ENCODE measurements at places on chromosomes 11 and 22.

DNA sequence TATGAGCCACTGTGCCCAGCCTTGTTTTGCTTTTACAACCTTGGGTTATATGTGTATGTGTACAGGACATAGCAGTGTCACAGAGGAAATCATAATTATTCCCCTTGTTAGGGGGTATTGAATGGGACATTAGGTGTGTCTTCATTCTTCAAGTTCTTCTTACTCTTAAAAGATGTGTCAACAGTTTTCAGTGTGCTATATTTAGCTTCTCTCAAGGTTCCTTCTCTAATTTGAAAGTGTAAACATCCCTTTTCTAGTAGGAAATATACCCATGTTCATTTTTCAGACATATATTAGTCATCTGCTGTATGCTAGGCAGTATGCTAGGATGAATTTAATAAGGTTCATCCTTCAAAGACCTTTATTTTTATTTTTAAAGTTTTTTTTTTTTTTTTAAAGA, 17.1 kb downstream of the PCF11 start:
- no peak for DNase-seq

DNA sequence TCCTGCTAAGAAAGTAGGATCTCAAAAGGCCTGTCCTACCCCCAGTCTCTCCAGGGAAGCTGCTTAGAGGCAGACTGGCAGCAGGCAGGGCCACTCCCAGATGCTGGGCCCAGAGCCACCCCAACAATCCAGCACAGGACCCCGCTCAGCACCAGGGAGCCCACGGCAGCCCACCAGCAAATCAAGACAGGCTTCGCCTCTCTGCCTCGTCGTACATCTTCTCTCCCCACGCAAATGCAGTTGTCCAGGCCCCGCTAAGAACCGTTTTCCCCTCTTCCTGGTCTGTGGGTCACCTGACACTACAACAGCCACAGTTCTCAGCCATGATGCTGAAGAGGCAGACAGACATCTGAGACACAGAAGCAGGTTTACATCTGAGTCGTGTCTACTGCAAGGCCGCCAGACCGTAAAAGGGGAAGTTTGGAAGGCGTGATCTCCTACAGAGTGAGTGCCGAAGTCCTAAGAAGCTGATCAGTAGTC, 51.1 kb downstream of the IGSF9B start:
- DNase-seq = no peak

DNA sequence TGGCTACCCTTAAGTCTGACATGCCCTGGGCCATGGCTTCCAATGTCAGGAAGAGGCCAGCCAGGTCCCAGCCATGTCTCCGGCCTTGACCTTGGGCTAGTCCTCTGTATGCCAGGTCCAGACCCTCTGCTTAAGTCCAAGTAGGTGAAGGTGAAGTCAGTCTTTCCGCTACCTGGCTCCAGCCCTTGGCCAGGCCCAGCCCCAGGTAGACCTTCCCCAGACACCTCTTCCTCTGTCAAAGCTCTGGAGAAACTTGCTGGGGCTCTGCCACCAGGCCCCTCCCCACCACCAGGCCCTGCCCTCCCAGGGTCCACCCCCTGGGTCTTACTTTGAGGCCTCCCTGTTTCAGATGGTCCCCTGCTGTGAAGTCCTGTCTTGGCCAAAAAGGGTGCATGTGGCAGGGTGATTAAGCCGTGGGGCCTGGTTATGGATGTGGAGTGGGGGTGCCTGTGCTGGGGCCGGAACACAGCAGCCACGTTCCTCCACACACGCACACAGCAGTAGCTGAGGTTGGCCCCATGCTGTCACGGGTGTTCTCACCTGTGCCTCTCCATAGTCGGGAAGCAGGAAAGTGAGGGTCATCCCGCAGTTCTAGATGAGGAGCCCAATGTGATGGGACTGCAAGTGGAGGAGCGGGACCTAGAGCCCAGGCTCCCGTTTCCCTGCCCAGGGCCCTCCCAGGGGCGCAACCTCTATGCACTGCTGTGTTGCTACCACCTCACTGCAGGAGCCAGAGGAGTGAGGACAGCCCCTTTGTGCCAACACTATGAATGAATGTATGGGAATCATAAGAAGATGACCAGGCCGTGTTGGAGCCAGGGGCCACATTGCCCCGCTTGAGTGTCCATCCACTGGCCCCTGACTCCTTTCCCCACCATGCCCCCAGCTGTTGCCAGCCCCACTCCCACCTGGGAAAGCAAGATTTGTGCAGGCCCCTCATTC, 72.2 kb downstream of the LINC01488 start:
- no peak for DNase-seq

DNA sequence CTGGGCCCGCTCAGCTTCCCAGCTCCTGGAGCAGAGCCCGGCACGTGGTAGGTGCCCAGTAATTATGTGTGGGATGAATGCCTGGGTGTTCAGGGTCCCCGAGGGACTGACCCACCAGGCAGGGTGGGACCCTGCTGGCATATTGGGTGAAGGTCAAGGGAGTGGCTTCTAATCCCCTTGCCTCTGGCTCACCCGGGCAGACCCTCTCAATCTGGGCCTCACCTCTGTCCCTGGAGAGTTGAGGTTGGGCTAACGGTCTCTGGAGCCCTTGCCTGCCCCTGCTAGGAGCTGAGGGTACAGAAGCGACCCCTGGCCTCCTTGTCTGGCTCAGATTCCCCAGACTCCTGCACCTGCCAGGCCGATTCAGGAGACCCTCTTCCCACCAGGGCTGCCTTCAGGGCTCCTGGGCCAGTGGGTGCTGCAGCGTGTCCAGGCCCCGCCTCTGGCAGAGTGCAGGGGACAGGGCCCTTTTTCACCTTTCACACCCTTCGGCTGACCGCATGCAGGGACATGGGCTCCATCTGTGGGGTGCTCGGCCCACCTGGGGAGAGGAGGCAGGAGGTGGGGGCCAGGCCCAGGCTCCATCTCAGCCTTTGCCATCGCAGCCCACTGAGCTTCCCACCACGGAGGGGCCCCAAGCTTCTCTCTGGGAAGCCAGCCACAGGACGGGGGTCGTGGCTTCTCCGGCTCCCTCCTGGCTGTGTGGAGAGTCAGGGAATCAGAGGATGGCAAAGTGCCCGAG, 3.8 kb upstream of the CTSD start:
- DNase-seq = no peak

GRCh38 chr11:106306942-106307341, 229.5 kb downstream of the AASDHPPT start:
- DNase-seq = no peak

DNA sequence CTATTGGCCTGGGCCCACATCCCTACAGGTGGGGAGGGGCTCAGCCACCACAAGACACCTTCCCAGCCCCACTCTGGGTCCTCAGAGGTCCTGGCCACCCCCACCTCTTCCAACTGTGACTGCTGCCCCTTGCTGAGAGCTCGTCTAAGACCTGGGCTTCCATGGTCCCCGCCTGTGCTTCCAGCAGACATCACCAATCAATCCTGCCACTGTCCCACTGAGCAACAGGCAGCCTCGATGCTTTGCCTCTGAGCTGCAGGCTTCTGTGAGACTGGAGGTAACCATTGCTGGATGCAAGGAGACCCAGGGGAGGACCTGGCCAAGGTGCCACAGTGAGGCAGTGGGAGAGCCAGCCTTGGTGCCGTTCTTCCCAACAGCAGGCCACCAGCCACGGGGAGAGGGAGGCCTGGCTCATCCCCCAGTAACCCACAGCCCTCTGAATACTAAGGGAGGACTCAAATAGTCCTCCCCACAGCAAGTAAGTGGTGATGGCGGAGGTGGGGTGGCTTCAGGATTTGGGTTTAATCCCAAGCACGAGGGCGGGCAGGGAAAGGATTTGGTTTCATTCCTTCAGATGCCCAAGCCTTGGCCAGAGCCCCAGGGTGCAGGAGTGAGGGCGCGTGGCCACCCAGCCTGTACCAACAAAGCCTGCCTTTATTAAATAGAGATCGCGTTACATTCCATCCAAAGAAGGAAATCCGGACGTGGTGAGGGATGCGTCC, 5.5 kb upstream of the FADS3 start:
- no peak for DNase-seq

DNA sequence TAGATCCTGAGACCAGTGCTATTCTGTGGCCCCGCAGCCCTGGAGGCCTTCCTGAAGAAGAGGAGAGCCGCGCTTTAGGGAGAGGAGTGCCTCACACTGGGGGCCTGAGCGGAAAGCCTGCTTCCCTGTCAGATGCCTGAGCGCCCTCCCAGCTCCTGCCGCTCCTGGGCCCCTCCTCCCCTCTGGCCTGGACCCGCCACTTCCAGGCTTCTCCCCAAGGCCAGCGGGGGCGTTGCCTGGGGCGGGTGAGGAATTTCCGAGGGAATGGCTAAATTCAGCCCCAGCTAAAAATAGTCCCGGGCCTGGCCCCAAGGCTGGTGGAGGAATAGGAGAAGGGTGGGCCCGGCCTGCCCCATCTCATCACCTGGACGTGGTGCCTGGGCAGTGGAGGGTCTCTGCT, 15.4 kb downstream of the ARHGEF17 start:
- no peak for DNase-seq

DNA sequence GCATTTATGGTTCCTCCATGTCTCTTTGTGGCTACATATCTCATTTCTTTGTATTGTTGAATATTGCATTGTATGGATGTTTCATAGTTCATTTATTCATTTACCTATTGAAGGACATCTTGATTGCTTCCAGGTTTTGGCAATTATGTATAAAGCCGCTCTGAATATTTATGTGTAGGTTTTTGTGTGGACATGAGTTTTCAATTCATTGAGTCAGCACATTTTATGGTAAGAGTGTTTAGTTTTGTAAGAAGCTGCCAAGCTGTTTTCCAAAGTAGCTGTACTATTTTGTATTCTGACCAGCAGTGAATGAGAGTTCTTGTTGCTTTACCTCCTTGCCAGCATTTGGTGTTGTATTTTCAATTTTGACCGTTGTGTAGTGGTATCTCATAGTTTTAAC, 39.2 kb downstream of the KDM2A start:
- DNase-seq = no peak

- no peak for DNase-seq
Observed at GRCh38 chr11:47599902-47600301, 5.7 kb upstream of the C1QTNF4 start.

- DNase-seq = no peak
Observed at GRCh38 chr22:47143249-47143938, 380.9 kb downstream of the TBC1D22A start.

- no peak for DNase-seq
Observed at GRCh38 chr11:104094576-104094975, 58.1 kb downstream of the DDI1 start.

DNA sequence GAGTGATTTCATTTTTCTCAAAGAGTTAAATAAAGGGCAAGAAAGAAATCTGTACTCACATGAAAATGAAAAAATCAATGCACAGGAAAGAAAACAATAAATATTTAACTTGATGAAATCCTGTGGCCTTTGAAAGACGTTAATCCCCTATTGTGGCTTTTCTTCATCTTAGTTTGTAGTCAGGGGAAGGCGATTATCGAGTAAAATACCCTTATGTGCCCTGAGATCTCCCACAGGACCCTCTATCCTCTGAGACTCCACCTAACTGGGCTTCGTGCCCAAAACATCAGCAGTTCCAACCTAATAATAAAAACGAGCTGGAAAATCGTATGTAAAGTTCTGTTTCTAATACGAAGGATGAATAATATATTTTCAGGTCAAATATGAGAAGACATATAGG, 208.2 kb upstream of the ZC3H12C start:
- no peak for DNase-seq

DNA sequence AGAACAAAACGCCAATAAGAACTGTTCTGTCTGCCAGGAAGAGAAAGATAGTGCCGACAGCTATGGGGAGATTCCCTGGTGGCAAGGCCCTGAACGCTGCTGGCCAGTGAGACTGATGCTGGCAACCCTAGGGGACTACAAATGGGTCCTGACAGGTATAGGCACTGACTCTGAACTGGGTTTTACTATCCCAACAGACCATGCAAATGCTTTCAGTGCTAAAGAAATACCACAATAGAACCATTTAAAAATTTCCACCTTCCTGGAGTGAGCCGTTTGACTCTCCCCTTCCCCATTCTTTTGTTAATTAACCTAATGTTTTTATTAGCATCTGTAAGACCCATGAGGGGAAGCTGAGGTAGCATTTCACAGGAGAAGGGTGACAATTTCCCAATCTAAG, 25.7 kb downstream of the USP28 start:
- DNase-seq = no peak

GRCh38 chr11:74647404-74647803, 55.0 kb downstream of the POLD3 start:
- no peak for DNase-seq

GRCh38 chr11:61111786-61112517, 9.7 kb downstream of the CD5 start:
- peak; percentile 86 for DNase-seq

DNA sequence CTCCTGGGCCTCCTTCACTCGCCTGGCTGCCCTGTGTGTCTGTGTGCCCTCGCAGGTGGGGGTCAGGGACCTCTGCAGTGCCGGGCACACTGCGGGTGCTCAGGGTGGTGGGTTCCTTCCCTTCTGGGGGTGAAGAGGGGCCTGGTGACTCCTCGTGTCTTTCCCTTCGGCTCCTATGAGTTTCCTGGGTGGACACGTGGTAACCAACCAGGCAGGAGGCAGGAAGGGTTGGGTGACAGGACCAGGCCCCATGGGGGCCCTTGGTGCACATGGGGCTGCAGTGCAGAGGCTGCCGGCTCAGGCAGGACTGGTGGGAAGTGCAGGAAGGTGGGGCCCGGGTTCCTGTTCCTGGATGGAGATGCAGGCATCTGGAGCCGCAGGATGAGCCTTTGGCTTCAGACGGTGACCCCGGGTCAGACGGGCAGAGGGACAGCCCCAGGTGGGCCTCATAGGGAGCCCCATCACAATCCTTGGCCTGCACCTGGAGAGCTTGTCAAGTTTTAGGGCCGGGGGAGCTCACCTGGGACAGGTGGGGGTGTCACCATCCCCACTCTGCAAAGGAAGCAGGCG, 9.6 kb downstream of the FRMD8 start:
- no peak for DNase-seq

GRCh38 chr11:61694602-61694939, 14.4 kb downstream of the DAGLA start:
- DNase-seq = no peak

- no peak for DNase-seq
Observed at GRCh38 chr22:33321466-33321865, 263.3 kb upstream of the SYN3 start.

GRCh38 chr22:48389916-48390315, 1437.8 kb downstream of the BRD1 start:
- no peak for DNase-seq

GRCh38 chr22:24686280-24686679, 83.3 kb downstream of the GGT1 start:
- DNase-seq = no peak

DNA sequence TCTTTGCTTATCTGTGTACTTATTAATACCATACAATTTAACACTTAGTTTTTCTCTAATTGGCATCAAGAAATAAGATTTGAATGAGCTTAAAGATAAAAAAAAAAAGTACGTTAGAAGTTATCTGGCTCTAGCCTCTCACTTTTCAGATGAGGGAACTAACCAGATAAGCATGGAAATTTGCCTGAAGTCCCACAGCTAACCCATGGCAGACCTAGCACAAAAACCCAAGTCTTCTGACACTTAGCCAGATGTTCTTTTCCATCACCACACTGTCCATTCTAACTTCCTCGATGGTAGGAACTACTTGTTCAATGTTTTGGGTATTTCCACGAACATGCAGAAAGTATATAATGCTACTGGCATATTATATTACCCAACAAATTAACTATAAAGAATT, 7.4 kb upstream of the SOX6 start:
- DNase-seq = no peak

Data from stimulated activated naive CD8-positive, alpha-beta T cell treated with anti-CD3 and anti-CD28 coated beads, Interleukin-15, amount 100 ng/mL, for 72 hours (primary cell).